ENCODE measurements at places on chromosomes 2 and 18.

- no peak for DNase-seq
These were observed 839.9 kb downstream of the BCL11A start for GRCh38 chr2:59713577-59713976.

DNA sequence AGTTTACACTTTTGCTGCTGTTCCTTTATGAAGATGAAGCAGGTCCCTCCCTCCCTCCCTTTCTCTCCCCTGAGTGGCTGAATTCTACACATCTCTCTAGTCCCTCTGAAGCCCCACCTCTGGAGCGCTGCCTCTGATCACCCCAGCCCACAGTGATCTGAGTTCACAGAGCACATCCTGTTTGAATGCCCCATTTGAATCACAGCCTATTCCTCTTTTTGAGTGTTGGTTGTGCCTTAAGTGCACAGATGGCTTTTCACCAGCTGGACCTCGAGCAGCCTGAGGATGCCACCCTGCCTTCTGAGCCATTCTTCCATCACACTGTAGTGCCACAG lies 87.1 kb downstream of the ITGB1BP1 start:
- DNase-seq: no peak

DNA sequence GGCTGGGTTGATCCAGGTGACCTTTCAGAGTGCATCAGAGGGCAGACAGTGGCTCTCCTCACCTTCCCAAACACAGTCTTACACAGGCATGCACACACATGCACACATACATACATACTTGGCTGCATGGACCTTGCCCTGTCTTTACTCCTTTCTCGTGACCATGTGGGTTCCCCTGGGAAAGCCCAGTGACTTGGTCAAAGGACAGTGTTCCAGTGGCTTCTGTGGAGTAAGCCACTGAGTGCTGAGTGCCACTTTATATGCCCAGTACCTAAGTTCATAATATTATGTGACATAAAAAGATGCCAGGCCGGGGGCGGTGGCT lies 249.4 kb downstream of the MYCN start:
- no peak for DNase-seq

DNA sequence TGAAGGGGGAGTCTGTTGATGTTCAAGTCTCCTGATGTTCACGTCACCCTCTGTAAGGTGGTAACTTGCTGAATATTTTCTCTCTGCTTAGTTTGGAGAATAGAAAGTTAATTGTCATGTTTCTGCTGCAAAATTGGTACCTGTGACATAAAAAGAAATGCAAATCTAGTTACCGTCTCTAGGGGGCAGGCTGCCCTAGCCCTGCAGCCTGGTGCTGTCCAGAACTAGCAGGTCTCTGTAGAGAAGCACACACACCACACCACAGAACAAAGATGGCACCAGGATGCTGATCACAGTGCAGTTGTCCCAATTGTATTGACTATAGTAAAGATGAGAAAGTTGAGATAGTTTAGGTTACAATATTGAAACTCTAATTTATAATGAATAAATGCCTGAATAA lies 47.0 kb downstream of the SLC9A4 start:
- no peak for DNase-seq

DNA sequence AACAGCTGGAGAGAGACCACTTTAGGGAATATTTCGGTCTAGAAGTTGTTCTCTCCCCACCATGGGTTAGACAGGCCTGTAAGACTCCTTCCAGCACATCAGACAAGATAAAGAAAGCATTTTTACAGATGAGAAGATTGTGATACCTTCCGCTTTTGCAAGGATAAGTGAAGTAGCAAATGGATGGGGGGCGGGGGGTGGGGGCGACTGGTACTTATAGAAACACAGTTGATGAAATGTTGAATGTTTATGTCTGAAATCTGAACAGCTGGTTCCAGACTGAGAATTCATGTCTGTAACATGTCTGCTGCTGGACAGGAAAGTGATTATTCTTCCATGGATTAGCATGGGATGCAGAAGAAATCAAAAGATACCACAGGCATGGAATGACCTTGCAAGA lies 90.5 kb upstream of the FN1 start:
- no peak for DNase-seq

GRCh38 chr18:41849632-41850031 lies 105.4 kb upstream of the PIK3C3 start:
- DNase-seq: no peak

GRCh38 chr2:236764716-236765115 lies 195.1 kb downstream of the ACKR3 start:
- DNase-seq: no peak

- no peak for DNase-seq
These were observed 327.2 kb upstream of the PKDCC start for GRCh38 chr2:41720331-41721251.

GRCh38 chr2:43088143-43089073 lies 138.0 kb downstream of the ZFP36L2 start:
- DNase-seq: no peak

DNA sequence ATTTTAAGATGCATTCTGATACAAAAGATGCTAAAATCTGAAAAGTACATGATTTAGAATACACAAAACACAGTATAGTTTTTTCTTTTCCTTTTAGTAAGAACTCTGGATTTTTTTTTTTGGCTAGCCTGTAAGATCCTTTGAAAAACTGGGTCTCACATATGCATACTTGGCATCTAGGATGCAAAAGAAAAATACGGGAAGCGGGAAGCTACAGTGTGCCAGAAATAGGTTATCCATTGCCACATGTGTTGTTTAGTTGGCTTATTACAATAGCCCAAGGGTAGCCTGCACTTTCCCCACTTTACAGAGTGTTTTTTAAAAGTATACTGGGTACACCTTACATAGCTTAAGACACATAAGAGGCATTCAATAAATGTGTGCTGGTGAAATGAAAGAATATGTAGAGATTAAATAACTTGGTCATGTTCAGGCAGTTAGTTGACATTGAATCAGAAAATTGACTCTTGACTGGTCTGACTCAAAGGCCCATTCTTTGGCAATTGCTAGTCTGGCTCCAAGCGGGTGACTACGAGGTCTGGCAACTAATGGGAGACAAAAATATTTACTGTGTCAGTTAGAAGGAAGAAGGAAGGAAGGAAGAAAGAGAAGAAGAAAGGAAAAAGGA lies 286.8 kb upstream of the TRIB2 start:
- no peak for DNase-seq

DNA sequence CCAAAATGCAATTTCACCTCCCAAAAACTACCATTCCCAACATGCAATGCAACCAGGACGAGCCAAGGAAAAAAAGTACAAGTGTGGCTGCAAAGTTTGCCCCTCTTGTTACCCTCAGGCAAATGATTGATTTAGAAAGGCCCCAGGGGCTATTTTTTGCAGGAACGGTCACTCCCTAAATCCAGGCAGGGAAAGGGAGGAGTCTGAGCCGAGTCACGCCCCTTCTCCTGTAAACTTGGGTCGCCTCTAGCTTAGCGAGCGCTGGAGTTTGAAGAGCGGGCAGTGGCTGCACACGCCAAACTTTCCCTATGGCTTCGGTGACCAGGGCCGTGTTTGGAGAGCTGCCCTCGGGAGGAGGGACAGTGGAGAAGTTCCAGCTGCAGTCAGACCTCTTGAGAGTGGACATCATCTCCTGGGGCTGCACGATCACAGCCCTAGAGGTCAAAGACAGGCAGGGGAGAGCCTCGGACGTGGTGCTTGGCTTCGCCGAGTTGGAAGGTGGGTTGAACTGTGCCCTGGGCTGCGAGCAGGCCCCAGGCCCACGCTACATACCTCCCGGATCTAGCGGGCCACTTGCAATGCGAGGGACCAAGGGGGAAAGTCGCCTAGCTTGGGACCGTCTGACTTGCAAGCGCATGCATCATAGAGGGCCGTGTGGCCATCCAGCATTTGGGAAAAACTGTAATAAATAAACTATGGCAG lies at the start of gene GALM:
Gene GALM, plus strand, starts transcription at position 261 of the 702 bp plus-strand sequence. Its CDS starts 48 bp downstream, at position 309.
- DNase-seq: peak; percentile 20

GRCh38 chr2:38075507-38076151 lies at the start of gene CYP1B1:
Gene CYP1B1 (minus strand): TSS chr2:38076151. CDS start chr2:38075388, 763 bp downstream.
- no peak for DNase-seq

- DNase-seq: no peak
These were observed 21.9 kb upstream of the SEMA4C start for GRCh38 chr2:96891591-96892333.

GRCh38 chr2:56380861-56381260 lies 197.1 kb downstream of the CCDC85A start:
- no peak for DNase-seq

DNA sequence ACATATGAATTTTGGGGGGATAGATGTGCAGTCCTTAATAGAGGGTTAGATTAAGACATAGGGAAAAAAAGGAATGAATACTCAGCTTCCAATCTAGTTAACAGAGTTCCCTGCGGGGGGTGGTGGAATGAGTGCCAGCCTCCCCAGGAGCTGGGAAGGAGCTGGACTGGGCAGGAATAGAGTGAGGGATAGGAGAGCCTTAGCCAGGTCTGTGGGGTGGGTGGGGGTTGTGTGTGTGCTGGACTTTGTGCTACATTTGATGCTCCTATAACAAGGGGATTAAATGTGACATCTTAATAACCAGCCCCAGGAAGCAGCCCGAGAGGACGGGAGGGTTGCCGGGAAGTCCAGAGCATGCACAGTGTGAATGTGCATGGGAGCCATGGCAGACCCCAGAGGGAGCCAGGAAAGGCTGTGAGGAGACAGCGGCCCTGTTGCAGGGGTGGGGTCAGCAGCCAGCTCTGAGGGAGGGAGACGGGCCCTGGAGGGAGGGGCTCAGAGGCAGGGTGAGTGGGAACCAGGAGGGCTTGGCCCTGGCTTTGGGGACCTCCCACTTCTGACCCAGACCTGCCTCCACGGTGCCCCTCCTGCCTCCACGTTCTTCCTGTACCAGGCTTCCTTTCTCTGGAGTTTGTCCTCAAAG lies 3.6 kb upstream of the MBP start:
- DNase-seq: no peak

DNA sequence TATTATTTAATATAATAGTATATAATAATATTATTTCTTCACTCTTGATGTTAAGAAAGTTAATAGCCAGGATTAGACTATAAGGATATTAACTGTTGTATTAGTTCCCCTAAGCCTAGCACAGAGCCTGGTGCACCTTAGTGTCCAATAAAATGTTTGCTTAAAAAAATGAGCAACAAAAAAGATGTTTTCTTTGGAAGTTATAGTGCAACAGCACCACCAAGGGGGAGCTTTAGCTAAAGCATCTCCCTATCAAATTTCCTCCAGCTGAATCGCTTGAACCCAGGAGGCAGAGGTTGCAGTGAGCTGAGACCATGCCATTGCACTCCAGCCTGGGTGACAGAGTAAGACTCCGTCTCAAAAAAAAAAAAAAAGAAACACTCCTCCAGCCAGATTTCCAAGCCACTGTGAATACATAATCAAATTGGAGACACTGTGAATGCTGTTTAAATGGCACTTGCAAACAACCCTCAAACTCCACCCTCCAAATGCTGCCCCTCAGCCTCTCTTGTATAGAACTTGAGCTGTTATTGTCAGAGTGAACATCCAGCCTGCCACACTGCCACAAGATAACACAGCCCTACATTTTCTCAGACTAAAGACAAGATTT lies 221.9 kb downstream of the DYM start:
- DNase-seq: no peak

DNA sequence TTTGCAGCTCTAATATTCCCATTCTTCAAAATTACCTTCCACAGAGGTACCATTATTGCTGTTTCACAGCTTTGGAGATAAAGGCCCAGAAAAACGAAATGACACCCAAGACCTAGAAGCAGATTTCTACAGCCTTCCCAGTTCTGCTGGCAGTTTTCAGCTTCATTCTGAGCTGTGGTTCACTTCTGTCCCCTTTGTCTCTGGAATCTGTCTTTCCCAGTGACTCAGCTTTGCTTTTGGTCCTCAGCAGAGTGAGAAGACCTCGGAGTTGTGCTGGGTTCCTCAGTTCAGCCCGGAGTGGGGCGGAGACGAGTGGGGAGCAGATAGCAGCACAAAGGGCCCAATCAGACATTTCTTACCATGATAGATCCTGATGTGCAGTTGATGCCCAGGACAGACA lies 180.7 kb upstream of the CXCR4 start:
- DNase-seq: no peak

DNA sequence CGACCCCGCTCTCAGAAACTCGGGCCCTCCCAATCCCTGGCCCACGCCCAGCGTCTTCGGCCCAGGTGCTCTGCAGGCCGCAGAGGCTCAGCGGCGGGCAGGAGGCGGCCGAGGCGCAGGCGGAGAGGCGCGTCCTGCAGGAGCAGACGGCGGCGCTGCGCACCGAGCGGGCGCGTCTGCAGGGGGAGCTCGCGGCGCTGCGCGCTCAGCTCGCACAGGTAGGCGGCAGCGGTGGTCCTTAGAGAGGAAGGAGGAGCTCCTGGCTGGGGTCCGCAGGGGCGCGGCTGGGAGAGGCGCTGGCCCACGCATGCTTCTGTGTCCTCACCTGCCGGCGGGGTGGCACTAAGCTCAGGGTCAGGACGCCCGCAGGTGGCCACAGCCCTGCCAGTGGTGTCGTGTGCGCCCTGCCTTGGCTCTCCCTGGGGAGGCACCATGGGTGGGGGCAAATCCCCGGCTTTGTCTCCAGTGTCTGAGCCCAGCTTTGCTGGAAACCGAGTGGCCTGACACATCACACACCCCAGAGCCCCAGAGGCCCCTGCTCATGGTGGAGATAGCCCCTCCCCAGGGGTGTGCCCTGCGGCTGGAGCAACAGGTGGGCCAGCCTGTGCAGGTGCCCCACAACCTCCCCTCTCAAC lies 14.9 kb upstream of the SNED1 start:
- no peak for DNase-seq

GRCh38 chr2:105868060-105868459 lies 123.3 kb downstream of the NCK2 start:
- DNase-seq: no peak

DNA sequence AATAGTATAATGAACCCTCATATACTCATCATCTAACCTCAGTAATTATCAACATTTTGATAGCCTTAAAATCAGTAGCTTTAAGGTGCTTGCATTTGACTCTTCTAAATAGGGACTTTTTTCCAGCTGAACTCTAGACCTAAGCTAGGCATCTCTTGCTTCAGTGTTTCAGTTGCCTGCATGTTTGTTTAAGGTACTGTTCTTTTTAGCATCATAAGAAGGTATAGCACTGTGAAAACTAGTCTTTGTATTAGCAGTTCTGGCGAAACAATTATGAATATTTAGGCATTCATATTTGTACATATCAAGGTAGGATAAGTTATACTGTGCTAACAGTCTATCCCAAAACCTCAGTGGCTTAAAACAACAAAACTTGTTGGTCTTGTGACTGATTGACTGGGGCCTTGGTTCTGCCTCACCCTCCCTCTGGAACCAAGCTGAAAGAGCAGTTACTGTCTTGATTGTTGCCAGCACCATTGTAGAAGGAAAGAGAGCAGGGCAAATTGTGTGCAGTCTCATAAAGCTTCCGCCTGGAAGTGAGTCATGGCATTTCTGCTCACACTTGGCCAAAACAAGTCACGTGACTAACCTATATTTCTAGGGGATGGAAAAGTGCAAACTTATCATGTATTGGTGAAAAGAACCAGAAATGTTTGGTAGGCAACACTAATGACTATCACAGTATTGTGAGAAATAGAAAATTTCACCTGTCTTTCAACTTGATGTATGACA lies 24.3 kb downstream of the GALNT1 start:
- DNase-seq: no peak

GRCh38 chr2:11573418-11574175 lies 39.8 kb downstream of the GREB1 start:
- no peak for DNase-seq

GRCh38 chr2:239895669-239896068 lies 129.5 kb downstream of the NDUFA10 start:
- no peak for DNase-seq

- no peak for DNase-seq
These were observed 39.8 kb downstream of the CD302 start for GRCh38 chr2:159758239-159758638.

All from activated T-helper 1 cell treated with anti-CD3 and anti-CD28 coated beads, Interleukin-2, amount 50 U/mL, for 16 hours (primary cell).